ENCODE measurements at places on chromosomes 5 and 9.

DNA sequence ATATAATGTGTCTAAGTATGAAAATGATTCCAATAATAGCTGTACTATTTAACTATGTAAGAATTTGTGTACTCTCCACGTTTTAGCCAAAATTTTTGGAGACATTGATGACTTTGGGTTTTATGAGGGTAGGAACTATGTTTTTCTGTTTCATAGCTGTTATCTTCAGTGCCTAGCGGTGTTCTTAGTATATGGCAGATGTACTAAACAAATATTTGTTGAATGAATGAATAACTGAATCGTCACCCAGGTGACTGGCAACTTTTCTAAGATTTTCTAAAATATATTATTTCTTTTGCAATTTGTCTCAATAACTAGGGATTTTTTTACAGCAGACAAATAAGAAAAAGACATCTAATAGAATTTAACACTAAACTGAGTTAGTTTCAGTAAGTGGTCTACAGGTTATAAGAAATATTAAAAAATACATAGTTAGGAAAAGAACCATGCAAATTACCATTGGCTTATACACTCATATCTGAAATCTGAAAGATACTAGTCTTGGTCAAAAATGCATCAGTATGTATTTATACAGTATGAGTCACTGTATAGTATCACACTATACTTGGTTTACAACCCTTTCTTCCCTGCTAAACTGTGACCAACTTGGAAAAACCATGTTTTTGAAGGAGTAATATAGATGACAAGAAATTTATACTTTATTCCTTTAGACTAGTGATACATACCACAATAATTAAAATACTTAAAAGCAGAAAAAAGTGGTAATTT, 10.5 kb upstream of the ERCC6L2 start:
- no peak for DNase-seq

- peak; percentile 27 for DNase-seq
These were observed 21.5 kb upstream of the AKNA start for GRCh38 chr9:114409103-114409780.

- DNase-seq: no peak
These were observed 65.6 kb downstream of the TLE4 start for GRCh38 chr9:79637177-79637925.

GRCh38 chr9:120925535-120926396, 830 bp downstream of the TRAF1 start:
- peak; percentile 31 for DNase-seq

DNA sequence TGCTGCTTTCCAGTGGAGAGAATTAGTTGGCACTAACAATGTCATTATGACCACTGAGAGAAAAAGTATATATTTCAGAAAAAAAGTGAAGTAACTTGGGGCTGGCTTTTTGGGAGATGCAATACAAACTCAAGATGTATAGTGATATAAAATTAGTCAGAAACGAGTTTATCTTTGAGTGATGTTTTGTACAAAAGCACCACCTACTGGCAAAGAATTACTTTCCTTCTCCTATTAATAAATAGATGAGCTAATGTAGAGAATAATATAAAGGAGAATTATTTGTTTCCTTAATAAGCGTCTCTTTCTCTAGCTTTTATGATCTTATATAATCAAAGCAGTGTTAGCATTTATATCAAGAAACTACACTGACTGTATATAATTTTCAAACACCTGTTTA, 158.8 kb downstream of the MEF2C start:
- DNase-seq: no peak
